ENCODE measurements at places on chromosomes 3 and 15. TPM values are rescaled to one million over a fixed set of nuclear protein-coding genes. Genes with fewer than 3 reads are reported as not detected.

DNA sequence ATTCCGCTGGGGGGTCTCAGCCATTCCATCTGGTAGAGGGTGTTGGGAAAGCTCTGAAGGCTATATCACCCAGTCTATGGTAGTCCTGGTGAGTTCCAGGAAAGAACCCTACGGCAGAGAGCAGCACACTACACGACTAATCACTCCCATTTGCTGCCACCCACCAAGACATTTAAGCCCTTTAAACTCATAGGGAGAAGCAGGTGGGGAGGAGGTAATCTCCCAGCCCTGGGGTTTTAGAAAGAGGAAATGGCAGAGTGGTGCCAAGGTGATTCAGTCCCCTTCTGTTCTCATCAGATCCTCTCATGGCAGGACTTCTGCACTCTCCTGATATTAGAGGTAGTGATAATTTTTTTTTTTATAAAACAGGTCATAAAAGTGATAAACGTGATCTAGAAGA, 10.6 kb upstream of the VWA5B2 start:
- H3K27ac ChIP-seq = no peak overlapping the region
- no peaks in the 10 kb centered on the region for H3K36me3 ChIP-seq
- peaks cover 11% of the 10 kb centered on the region for H3K27me3 ChIP-seq
- H3K4me3 ChIP-seq = no peak overlapping the region

GRCh38 chr3:9884555-9885165, 4.6 kb upstream of the CIDEC start:
- peaks cover 8% of the 10 kb centered on the region for H3K27me3 ChIP-seq
- no peak for DNase-seq
- H3K4me1 ChIP-seq = peaks cover 3% of the 10 kb centered on the region
- no peak overlapping the region for H3K27ac ChIP-seq

DNA sequence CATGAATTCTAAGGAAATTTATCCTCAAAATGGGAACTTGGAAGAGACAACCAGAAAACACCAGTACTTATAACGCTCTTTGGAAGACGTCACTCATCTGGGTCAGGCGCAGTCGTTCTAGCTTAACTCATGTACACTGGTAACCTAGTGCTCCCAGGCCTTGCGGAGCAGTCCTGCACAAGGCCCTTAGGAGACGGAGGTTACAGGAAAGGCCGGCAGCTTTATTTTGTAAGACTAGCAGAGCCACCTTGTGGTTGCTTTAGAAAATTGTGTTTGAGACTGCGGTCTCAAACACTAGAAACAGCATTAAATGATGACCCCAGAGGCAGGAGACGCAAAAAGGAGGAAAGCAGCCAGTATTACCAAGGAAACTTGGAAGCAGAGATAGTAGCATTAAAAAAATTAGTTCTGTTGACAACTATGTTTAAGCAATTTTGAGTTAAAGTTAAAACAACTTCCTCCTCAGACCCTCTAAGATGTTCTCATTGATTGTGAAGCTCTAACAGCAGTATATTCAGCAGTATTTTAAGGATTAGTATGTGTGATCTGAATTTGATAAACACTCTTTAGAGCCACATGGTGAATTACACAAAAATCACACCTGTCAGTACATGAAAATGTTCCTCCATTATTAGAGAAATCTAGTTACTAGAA, 141.9 kb upstream of the C2CD4B start:
- no peak overlapping the region for H3K4me3 ChIP-seq
- H3K4me1 ChIP-seq = peaks cover 9% of the 10 kb centered on the region

- no peak for DNase-seq
- H3K27me3 ChIP-seq = peaks cover 14% of the 10 kb centered on the region
- H3K4me1 ChIP-seq = peaks cover 14% of the 10 kb centered on the region
- H3K36me3 ChIP-seq = no peaks in the 10 kb centered on the region
Observed at GRCh38 chr3:125163739-125164601, 48.6 kb downstream of the SLC12A8 start.

DNA sequence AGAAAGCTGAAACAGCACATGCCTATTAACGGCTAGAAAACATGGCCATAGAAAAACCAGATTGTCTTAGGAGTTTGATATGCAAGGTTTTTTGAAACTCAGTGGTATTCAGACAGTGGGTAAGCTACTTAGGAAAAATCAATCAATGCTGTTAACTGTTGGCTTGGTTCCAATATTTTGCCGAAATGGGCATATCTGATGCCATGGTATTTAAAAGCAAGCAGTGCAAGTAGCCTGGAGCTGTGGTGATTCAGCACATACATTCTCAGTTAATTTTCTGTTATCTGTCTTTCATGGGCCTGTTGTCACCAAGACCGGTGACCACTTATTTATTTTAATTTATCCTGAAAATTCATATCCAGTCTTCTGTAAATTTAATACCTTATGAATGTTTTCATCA, 17.3 kb upstream of the SUCNR1 start:
- no peaks in the 10 kb centered on the region for H3K36me3 ChIP-seq
- peaks cover 10% of the 10 kb centered on the region for H3K27me3 ChIP-seq
- H3K4me1 ChIP-seq = peaks cover 3% of the 10 kb centered on the region
- no peak overlapping the region for H3K27ac ChIP-seq
- H3K4me3 ChIP-seq = no peak overlapping the region
- DNase-seq = no peak

The RASGRP1 gene
- 161 TPM for total RNA-seq

DNA sequence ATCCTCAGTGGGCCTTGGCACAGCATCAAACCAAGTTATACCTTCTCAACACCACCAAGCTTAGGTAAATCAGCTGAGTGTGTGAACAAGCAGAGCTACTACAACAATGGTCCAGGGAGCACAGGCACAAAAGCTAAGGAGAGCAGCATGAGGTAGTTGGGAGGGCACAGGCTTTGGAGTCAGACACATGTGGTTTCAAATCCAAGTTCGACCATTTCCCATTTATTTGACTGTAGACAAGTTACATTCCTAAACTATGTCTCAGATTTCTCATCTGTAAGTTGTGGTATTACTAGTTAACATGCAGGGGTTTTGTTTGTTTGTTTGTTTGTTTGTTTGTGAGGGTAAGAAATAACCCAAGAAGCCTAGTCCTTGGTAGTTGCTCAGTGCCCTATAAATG, 46.9 kb downstream of the MLH1 start:
- peaks cover 68% of the 10 kb centered on the region for H3K36me3 ChIP-seq
- no peak overlapping the region for H3K4me3 ChIP-seq
- no peaks in the 10 kb centered on the region for H3K27me3 ChIP-seq
- H3K4me1 ChIP-seq = no peaks in the 10 kb centered on the region
- no peak for DNase-seq
- peak overlapping the region; percentile 26 for H3K27ac ChIP-seq

The PDZRN3 gene
- not detected for total RNA-seq

The ADAMTS17 gene
- total RNA-seq = 6.0 TPM

- no peaks in the 10 kb centered on the region for H3K27me3 ChIP-seq
- H3K4me3 ChIP-seq = no peak overlapping the region
- no peak for DNase-seq
- H3K4me1 ChIP-seq = no peaks in the 10 kb centered on the region
- no peak overlapping the region for H3K27ac ChIP-seq
Observed at GRCh38 chr15:77201665-77202064, 130.8 kb upstream of the TSPAN3 start.

GRCh38 chr3:7695049-7695448, 806.6 kb upstream of the LMCD1 start:
- H3K36me3 ChIP-seq = no peaks in the 10 kb centered on the region
- no peak for DNase-seq
- no peaks in the 10 kb centered on the region for H3K27me3 ChIP-seq
- H3K27ac ChIP-seq = no peak overlapping the region
- H3K4me1 ChIP-seq = no peaks in the 10 kb centered on the region

The SH3GL3 gene
- not detected for total RNA-seq

The ATP13A5 gene
- total RNA-seq = not detected

The CYP8B1 gene
- not detected for total RNA-seq

The LRRIQ4 gene
- total RNA-seq = 0.13 TPM
